ENCODE measurements at places on chromosomes 7 and 10. TPM values are rescaled to one million over a fixed set of nuclear protein-coding genes. Genes with fewer than 3 reads are reported as not detected.

NUDT13 gene
- total RNA-seq, result 2.2 TPM

RASA4 gene
- total RNA-seq, result 66.0 TPM

OPALIN gene
- total RNA-seq, result not detected

ATOH7 gene
- total RNA-seq, result not detected

SSC4D gene
- 0.76 TPM for total RNA-seq

AOC1 gene
- total RNA-seq, result not detected

ANKRD1 gene
- not detected for total RNA-seq

CALD1 gene
- 2.4 TPM for total RNA-seq

ANXA8L1 gene
- total RNA-seq, result not detected

PITX3 gene
- not detected for total RNA-seq

DNMBP gene
- total RNA-seq, result 5.8 TPM

PBLD gene
- total RNA-seq, result 1.4 TPM

OR2A7 gene
- 5.6 TPM for total RNA-seq

NPSR1 gene
- total RNA-seq, result not detected

IRF5 gene
- total RNA-seq, result 6.6 TPM

ADARB2 gene
- total RNA-seq, result 0.41 TPM

NUTM2A gene
- total RNA-seq, result 0.93 TPM

HOXA2 gene
- not detected for total RNA-seq

TMEM140 gene
- total RNA-seq, result 32.3 TPM

All from T-cell (primary cell).